Activated CD4-positive, alpha-beta T cell treated with anti-CD3 and anti-CD28 coated beads, Interleukin-2, amount 10 ng/mL, durations not matched to agents 7 days and 5 days (primary cell): ENCODE measurements at places on chromosomes 1 and 21. TPM values are rescaled to one million over a fixed set of nuclear protein-coding genes. Genes with fewer than 3 reads are reported as not detected.
A peak's percentile ranks its signal among the peaks of the same experiment; 100 is the strongest.

DNA sequence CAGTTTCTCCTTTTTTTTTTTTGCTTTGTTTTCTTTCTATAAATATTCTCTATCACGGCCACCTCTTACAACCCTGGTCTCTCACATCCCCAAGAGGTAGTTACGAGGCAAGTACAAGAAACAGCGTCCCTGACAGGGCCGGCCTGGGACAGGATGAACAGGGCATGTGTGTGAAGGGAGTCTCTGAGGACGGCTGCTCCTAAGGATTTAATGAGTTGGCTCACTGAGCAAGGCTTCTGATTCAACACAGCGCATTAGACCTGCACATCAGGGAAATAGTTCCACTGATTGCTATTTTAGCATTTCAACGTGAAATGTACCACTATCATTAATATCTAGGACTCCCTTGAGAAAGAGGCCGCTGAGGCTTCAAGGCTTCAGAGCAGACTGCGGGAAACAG, 54.0 kb downstream of the NTPCR start:
- H3K4me3 ChIP-seq, result no peak overlapping the region
- H3K27me3 ChIP-seq, result no peaks in the 10 kb centered on the region
- no peak overlapping the region for H3K27ac ChIP-seq

GRCh38 chr1:189496768-189497167, 980.9 kb downstream of the BRINP3 start:
- no peaks in the 10 kb centered on the region for H3K27me3 ChIP-seq
- no peak for DNase-seq
- no peaks in the 10 kb centered on the region for H3K4me1 ChIP-seq
- H3K36me3 ChIP-seq, result no peaks in the 10 kb centered on the region

GRCh38 chr21:41960386-41960785, 6.6 kb upstream of the C2CD2 start:
- peaks cover 21% of the 10 kb centered on the region for H3K4me1 ChIP-seq
- H3K36me3 ChIP-seq, result no peaks in the 10 kb centered on the region
- H3K27me3 ChIP-seq, result peaks cover 21% of the 10 kb centered on the region
- no peak for DNase-seq

GRCh38 chr1:197180252-197180878, 33.9 kb upstream of the ASPM start:
- H3K36me3 ChIP-seq, result peaks cover 29% of the 10 kb centered on the region
- H3K27ac ChIP-seq, result no peak overlapping the region
- H3K27me3 ChIP-seq, result no peaks in the 10 kb centered on the region
- no peak overlapping the region for H3K4me3 ChIP-seq
- no peak for DNase-seq
- H3K4me1 ChIP-seq, result peaks cover 2% of the 10 kb centered on the region

DNA sequence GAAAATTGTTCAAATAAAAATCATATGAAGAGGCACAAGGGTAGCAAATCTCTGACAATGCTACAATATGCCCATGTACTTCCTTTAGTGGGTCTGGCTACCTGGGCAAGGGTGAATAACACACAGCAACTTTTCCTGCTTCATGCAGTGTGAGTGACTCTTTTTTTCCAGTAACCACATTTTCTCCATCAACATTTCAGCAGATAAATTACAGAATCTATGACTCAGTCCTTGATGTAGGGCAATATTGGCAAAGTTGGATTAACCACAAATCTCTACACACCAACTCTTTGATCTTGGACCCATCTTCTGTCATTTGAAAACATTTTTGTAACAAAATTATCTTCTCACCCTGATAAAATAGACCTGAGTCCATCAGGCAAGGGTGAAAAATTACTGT, 31.7 kb downstream of the ERICH3 start:
- no peak for DNase-seq
- H3K27ac ChIP-seq, result no peak overlapping the region
- peaks cover 5% of the 10 kb centered on the region for H3K27me3 ChIP-seq
- H3K4me1 ChIP-seq, result no peaks in the 10 kb centered on the region
- no peaks in the 10 kb centered on the region for H3K36me3 ChIP-seq

GRCh38 chr1:193540511-193540910, 354.1 kb upstream of the B3GALT2 start:
- peaks cover 30% of the 10 kb centered on the region for H3K36me3 ChIP-seq
- H3K27ac ChIP-seq, result peak overlapping the region; percentile 95
- no peaks in the 10 kb centered on the region for H3K27me3 ChIP-seq
- H3K4me1 ChIP-seq, result peaks cover 63% of the 10 kb centered on the region
- no peak for DNase-seq

- no peak for DNase-seq
- H3K4me1 ChIP-seq, result no peaks in the 10 kb centered on the region
- no peaks in the 10 kb centered on the region for H3K27me3 ChIP-seq
- no peak overlapping the region for H3K27ac ChIP-seq
- H3K36me3 ChIP-seq, result no peaks in the 10 kb centered on the region
- H3K4me3 ChIP-seq, result no peak overlapping the region
These were observed 636.7 kb downstream of the PLA2G4A start for GRCh38 chr1:187465441-187465840.

DNA sequence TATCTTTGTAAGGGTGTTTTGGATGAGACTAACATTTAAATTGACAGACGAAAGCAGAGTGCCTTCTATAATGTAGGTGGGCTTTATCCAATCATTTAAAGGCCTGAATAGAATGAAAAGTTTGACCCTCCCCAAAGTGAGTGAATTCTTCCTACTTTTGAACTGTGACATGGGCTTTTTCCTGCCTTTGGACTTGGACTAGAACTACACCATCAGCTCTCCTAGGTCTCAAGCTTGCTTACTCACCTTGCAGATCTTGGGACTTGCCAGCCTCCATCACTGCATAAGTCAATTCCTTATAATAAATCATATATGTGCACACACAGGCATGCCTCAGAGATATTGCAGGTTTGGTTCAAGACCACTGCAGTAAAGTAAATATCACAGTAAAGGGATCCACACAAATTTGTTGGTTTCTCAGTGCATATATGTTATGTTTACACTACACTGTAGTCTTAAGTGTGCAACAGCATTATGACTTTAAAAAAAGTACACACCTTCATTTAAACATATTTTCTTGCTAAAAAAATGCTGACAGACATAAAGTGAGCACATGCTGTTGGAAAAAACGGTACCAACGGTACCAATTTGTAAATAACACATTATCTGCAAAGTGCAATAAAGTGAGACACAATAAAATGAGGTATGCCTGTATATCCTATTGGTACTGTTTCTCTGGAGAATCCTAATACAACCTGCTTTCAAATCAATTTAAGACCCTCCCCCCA, 51.6 kb upstream of the ATF3 start:
- H3K4me1 ChIP-seq, result peaks cover 7% of the 10 kb centered on the region
- peaks cover 36% of the 10 kb centered on the region for H3K27me3 ChIP-seq
- DNase-seq, result no peak
- H3K4me3 ChIP-seq, result no peak overlapping the region

DNA sequence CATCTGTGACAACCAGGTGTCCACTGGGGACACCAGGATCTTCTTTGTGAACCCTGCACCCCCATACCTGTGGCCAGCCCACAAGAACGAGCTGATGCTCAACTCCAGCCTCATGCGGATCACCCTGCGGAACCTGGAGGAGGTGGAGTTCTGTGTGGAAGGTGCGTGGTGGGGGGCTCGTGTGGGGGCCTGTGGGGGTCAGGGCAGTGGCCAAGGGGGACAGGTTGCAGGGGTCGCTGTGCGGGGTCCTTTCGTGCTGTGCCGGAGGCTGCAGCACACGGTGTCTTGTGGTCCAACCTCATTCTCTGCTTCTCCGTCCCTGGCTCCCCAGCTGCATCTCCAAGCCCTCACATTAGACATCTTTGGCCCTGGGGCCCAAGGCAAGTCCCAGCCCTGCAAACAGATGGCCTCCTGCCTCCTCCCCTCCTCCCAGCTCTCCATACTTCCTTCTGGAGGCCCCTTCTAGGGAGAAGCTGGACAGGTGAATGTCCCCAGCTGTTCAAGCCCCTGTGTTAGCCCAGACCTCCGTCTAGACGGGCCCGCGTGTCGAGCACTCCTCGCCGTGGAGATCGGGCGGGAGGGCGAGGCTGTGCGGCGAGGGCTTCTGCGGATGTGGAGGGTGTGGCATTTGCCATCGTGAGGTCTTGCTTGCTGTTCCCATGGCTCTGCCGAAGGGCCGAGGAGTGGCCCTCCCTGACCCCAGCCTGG, 2.5 kb downstream of the AGRN start:
- H3K27me3 ChIP-seq, result peaks cover 16% of the 10 kb centered on the region
- H3K4me3 ChIP-seq, result peak overlapping the region; percentile 19
- H3K27ac ChIP-seq, result peak overlapping the region; percentile 38
- peaks cover 3% of the 10 kb centered on the region for H3K36me3 ChIP-seq
- DNase-seq, result no peak

DNA sequence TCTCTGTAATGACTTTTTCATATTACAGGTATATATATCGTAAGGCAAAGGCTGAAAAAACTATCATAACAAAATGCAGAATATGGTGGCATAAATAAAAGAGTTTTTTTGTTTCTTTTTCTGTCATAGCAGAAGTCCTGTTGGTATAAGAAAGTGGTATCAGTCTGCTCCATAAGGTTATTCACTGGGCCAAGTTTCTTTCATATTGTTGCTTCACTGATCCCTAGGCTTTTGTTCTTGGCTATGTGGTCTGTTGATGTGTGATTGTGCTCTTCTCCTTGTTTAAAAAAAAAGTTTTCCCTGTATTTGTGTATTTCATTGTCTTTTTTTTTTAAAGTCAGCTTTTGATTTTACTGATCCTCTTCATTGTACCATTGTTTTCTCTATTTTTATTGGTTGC, 26.0 kb downstream of the PTBP2 start:
- H3K36me3 ChIP-seq, result peaks cover 34% of the 10 kb centered on the region
- H3K4me1 ChIP-seq, result peaks cover 11% of the 10 kb centered on the region
- H3K4me3 ChIP-seq, result no peak overlapping the region

GRCh38 chr1:188371295-188371806, 1542.6 kb downstream of the PLA2G4A start:
- no peak overlapping the region for H3K4me3 ChIP-seq
- H3K4me1 ChIP-seq, result no peaks in the 10 kb centered on the region
- H3K27me3 ChIP-seq, result no peaks in the 10 kb centered on the region

DNA sequence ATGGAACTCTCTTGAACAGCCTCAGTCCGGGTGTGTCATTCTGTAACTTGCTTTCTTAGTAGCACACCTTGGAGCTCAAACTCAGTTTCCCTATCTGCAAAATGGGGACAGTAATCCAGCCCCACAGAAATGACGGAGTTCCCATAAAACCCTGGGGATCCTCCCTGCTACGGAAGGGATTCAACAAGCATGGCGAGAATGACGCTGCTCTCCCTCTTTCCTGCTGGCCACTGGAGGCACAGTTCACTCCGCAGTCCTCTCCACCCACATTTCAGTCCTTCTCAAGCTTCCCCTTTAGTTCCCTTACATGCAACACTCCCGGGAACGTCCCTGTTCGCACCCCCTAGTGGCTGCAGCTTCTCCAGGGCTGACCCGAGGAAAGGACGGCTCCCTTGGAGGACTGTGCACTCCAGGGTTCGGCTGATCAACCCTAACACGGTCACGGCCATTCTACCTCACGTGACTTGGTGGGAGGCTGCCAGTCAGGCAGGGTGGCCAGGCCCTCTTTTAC, 20.6 kb downstream of the RUNX3 start:
- no peaks in the 10 kb centered on the region for H3K27me3 ChIP-seq
- peaks cover 61% of the 10 kb centered on the region for H3K36me3 ChIP-seq
- no peak overlapping the region for H3K4me3 ChIP-seq
- peaks cover 26% of the 10 kb centered on the region for H3K4me1 ChIP-seq
- DNase-seq, result no peak

Gene LAMB3
- total RNA-seq, result 1.3 TPM

DNA sequence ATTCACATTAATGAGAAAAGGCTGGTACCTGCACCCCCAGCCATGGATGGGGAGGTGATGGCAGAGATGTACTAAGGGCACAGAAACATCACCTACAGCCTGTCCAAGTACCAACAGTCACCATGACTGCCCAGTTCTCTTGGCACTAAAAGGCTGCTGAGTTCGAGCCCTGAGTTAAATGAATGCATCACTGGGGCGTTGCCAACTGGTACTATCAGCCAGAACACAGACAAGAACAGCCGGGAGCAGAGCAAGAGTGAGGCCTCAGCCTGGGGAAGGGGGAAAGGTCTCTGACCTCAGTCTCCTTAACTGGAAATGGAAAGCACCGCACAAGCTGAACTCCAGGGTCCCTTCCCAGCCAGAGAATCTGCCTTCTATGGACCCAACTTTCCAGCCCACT, 60.5 kb downstream of the GLIS1 start:
- H3K36me3 ChIP-seq, result no peaks in the 10 kb centered on the region
- no peak for DNase-seq
- peaks cover 3% of the 10 kb centered on the region for H3K27me3 ChIP-seq
- H3K4me1 ChIP-seq, result peaks cover 4% of the 10 kb centered on the region
- no peak overlapping the region for H3K27ac ChIP-seq

Gene OR2T34
- not detected for total RNA-seq

GRCh38 chr1:33379631-33380354, 51.1 kb downstream of the PHC2 start:
- no peak overlapping the region for H3K27ac ChIP-seq
- peaks cover 43% of the 10 kb centered on the region for H3K4me1 ChIP-seq
- H3K36me3 ChIP-seq, result no peaks in the 10 kb centered on the region
- H3K27me3 ChIP-seq, result peaks cover 31% of the 10 kb centered on the region

DNA sequence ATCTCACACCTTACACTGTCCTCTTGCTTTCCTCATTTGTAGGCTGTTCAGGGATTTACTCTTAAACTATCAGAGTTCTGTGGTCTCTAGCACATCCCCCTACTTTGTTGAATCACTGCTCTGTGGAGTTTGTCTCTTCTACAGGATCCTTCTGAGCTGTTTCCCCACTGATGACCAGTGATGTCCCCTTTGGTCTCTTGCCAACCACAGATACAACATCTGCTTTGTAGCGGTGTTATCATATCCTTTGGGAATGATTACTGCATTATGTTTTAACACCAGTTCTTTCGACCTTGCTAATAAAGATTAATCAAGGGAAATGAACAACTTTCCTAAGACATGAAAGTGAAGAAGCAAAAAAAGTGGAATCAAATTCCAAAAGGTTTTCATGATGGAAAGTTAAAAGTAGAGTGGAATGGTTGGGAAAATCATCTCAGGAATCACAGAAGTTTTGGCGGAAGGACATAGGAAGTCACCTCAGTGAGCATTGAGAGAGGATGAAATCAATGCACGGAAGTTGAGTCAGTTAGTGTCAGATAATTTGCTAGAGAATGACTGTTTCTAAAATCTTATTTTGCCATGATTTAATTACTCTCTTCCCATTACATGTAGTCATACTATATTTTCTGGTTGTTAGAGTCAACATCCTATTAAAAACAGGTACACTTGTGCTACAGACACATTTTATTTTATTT, 11.2 kb downstream of the OR10K2 start:
- H3K27ac ChIP-seq, result no peak overlapping the region
- H3K4me3 ChIP-seq, result no peak overlapping the region
- DNase-seq, result no peak
- H3K36me3 ChIP-seq, result no peaks in the 10 kb centered on the region
- H3K27me3 ChIP-seq, result no peaks in the 10 kb centered on the region
- H3K4me1 ChIP-seq, result no peaks in the 10 kb centered on the region
